ENCODE measurements at places on chromosomes 5 and 9. TPM values are rescaled to one million over a fixed set of nuclear protein-coding genes. Genes with fewer than 3 reads are reported as not detected.

GRCh38 chr5:116482394-116482793, 92.2 kb downstream of the SEMA6A start:
- no peak for DNase-seq

DNA sequence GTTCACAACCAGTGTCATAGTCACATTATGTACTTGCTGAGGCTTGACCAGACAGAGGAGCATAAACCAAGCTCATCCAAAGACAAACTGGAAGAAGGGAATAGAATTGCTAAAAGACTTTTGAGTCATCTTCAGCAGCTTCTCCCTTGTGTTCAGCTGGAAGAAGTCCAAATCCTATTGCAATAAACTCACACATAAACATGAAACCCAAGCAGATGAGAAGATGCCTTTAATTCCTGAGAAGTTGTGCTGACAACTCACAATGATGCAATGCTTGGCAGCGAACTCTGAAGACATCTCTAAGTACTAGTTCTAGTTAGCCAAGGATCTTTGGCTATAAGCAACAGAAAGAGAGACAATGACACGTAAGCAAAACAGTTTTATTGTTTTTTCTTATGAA, 642.1 kb downstream of the KCTD16 start:
- no peak for DNase-seq

- no peak for DNase-seq
These were observed 1.4 kb downstream of the BARX1 start for GRCh38 chr9:93953496-93954433.

- peak; percentile 48 for DNase-seq
These were observed 33.2 kb downstream of the SHB start for GRCh38 chr9:38035873-38036272.

DNA sequence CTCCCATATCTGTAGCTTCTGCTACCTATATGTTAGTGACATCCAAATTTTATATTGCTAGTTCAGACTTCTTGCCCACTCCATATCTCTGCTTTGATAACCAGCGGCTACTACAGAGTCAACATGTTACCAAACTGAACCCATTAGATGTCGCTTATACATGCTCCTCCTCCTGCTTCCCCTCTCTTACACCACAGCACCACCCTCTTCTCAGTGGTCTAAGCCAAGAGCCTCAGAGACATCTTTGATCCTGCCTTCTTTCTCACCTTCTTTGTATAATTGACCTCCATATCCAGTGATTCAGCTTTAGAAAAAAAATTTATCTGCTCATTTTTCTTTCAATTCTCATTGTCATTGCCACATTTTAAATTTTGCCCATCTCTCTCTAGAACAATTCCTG, 408.2 kb upstream of the TLE4 start:
- DNase-seq: no peak

GRCh38 chr9:38117651-38118050, 48.6 kb upstream of the SHB start:
- no peak for DNase-seq

PRRX2 gene
- total RNA-seq: 14.0 TPM

POU4F3 gene
- not detected for total RNA-seq

IFNA21 gene
- not detected for total RNA-seq

DNA sequence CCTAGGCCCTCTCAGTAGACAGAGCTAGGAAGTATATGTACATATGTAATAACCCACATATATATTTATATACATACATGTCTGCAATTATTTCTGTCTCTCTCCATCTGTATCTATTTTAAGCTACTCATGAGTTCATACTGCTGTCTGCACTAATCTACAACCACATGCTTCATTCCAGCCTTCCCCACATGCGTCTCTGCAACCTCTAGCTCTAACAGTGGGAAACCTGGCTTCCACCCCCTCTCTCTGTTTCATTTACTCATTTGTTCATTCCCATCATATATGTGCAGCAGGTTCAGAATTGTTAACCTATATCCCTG, 23.3 kb downstream of the DCANP1 start:
- no peak for DNase-seq

CAMK4 gene
- 2.7 TPM for total RNA-seq

NR4A3 gene
- total RNA-seq: not detected

DNA sequence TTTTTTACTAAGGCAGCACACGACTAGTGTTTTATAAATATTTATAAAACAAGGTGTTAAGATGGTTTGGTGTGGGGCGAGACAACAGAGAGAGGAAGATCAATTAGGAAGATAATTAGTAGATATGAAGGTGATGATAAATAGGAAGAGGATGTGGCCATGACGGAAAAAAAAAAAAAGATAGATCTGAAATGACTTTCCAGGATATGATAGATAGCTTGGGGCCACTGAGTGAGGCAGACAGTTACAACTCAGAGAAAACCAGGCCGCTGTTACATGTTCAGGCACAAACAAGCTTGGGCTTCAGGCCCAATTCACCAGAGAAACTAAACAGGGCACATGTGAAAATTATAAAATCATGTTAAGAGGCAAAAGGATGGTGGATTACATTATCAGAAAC, 43.2 kb downstream of the KIAA0825 start:
- no peak for DNase-seq

ACER2 gene
- 0.82 TPM for total RNA-seq

LAMC3 gene
- not detected for total RNA-seq

DNA sequence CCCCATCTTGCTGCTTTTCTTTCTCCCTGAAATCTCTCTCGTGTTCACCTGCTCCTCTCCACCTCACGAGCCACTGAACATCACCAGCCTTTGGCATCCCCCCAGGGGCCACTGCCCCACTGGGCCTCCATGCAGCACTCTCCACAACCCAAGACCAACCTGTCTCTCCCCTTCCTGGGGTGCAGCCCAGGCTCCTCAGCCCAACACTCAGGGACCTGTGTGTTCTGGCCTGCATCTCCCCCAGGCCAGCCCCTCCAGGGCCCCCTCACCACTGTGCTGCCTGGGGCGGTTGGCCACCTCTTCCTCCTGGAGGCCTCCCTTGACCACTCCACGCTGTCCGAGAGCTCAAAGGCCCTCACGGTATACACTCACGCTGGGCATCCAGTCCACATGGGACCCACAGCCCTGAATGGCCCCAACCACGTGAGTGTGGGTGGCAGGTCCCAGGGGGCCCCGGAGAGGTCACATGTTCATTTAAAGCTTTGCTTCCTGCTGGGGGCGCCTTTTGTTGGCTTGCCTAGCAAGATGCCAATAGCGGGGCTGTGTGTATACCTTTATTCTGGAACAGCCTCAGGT, 453 bp upstream of the DOK3 start:
- no peak for DNase-seq

DNA sequence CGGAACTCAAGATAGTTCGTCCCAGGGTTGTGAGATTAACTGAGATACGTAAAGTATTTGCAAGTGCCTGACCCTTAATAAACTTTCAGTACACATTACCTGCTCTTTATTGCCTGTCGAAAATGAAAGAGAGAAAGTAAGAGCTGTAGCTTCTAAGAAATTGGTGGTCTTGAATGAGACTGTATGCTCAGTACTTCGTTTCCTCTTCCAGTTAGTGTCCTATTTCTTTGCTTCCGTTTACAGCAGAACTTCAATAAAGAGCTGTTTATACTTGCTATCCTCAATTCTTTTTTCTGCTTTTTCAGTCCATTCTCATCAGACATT, 534 bp downstream of the SRFBP1 start:
- DNase-seq: no peak

DNA sequence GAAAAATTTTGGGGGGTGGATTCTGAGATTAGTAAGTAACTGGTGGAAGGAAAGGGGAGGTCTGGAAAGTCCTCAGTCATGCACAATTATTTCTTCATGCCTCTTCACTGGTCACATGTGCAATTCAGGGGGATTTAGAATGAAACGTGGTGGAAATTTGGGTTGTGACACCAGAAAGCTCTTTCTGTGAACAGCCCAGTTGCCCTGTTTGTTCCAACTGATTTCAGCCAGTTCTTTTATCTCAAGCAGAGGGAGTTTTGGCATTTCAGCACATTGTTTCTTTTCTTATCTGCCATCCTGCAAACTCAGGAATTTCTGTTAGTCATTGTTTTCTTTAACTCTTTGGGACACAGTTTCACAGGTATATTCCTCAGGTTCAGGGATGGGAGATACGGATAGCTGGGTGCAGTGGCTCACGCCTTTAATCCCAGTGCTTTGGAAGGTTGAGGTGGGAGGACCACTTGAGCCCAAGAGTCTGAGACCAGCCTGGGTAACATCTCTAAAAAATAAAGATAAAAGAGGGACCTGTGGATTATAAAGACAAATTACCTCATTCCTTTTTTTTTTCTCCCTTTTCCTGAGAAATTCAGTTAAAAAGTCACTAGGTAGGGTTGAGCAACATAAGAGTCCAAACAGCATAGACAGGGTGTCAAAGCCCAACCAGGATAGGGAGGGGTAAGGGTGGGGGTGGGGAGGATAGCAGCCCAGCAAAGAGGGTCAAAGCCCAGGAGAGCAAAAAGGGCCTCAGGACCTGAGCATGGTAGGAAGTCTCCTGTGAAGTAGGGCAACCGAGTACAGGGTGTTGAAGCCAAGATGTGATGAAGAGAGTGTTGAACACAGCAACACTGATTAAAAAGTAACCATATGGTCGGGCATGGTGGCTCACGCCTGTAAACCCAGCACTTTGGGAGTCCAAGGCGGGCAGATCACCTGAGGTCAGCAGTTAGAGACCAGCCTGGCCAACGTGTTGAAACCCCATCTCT, 5.4 kb upstream of the B4GALT1 start:
- no peak for DNase-seq

DNA sequence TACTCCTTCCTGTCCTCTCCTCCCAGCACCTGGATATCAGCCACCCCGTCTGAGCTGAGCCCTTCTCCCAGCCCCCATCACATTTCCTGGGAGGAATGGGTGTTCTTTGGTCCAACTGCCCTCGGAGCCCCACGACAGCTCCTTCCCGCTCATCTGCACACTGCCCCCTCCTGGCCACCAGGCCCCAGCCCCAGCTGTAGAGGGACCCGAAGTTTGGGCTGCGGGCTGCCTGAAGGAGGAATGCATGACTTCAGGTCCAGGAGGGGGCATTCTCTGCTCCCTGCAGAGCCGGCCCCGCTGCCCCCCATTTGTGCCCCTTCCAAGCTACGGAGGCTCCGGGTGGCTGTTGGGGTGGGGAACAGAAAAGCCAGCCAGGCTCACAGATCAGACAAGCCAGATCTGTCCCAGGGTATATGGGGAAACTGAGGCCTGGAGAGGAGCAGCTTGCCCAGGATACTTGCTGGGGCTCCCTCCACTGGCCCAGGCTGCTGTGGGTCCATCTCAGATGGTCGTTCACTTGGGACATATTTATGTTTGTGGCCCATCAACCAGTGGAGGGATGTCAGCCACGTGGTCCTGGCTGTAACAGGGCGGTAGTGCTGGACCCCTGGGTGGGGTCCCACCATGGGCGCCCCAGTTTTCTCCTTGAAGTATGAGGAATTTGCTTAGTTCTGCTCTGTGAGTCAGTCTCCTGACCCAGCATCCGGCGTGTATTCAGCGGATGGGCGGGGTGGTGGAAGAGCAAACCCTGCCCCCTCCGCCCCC, 33.1 kb downstream of the DAB2IP start:
- no peak for DNase-seq

DNA sequence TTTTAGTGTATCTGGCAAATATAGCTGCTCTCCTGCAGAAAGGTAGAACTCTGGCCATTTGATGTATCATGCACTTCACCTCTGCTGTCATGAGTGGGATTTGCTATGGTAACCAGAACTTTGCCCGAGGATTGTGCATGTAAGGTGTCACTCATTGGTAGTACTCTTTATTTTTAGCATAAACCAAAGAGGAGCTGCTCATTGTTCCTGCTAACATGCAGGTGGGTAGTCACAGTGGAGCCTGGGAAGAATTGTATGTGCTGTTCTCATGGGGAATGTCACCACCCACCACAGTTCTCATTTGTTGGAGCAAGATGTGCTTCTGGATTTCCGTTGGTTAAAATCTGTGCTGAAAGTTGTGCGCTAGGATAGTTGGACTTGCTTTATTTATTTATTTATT, 12.3 kb downstream of the PDZD2 start:
- DNase-seq: no peak

NDUFAF2 gene
- total RNA-seq: 45.2 TPM

DNA sequence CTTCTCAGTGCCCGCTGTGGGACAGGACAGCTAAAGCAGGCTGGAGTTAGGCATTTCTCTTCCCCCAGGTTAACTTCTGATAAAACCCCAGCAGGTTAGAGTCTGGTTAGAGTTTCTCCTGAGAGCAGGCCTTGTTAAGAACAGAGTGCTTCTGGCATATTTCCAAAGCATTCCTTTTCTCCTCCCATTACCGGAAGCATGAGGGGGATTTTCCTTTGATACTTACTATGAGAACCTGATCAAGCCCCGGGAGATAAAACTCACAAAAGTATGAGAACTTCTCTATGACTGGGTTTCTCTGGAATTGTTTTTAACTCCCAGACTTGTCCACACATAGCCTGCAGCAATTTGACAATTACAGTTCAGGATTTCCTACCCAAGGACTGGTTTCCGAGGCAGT, 77.4 kb upstream of the MAST4 start:
- no peak for DNase-seq

DNA sequence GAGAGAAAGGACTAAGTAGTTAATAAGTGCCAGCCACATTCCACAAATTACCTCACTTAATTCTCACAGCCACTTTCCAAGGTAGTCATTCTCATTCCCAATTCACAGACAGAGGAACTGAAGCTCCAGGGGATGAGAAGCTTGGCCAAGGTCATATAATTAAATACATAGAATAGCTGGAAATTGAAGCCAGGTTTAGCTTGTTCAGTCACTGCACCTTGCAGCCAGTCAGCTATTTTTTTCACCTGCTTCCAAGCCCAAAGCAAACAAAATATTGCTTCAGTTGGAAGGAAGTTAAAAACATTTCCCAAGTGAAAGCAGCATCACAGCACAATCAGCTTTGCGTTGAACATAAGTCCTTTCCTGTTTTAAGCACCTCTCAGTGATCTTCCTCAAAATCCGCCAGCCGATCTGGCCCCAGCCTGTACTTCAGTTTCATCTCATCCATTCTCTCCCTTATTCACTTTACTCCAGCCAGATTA, 4.8 kb downstream of the ALDH1A1 start:
- DNase-seq: no peak

DNA sequence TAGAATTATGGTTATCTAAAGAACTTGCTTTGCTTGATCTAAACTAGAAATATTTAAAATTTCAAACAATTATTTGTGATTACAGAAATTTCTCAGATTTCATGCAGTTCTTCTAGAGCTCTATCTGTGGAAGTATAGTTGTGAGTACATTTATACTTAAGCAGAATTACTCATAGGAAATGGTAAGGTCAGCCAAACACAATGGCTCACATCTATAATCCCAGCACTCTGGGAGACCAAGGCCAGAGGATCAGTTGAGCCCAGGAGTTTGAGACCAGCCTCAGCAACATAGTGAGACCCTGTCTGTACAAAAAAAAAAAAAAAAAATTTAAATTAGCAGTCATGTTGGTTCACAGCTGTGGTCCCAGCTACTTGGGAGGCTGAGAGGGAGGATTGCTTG, 71.0 kb downstream of the INVS start:
- DNase-seq: no peak

PHF24 gene
- total RNA-seq: not detected

- no peak for DNase-seq
These were observed 41.8 kb downstream of the UGCG start for GRCh38 chr9:111938427-111938800.

GRCh38 chr5:137627293-137627692, 108.6 kb downstream of the KLHL3 start:
- peak; percentile 2 for DNase-seq

CD72 gene
- not detected for total RNA-seq

PLPPR1 gene
- total RNA-seq: not detected

- DNase-seq: no peak
These were observed 23.2 kb downstream of the ECM2 start for GRCh38 chr9:92512622-92513021.

GRCh38 chr5:170538696-170539586, 35.1 kb downstream of the KCNIP1 start:
- no peak for DNase-seq

PCDHB10 gene
- total RNA-seq: 3.3 TPM

GRCh38 chr5:89190515-89191265, 307.7 kb upstream of the MEF2C start:
- DNase-seq: no peak
